ENCODE measurements at places on chromosomes 1 and 21. TPM values are rescaled to one million over a fixed set of nuclear protein-coding genes. Genes with fewer than 3 reads are reported as not detected.

DNA sequence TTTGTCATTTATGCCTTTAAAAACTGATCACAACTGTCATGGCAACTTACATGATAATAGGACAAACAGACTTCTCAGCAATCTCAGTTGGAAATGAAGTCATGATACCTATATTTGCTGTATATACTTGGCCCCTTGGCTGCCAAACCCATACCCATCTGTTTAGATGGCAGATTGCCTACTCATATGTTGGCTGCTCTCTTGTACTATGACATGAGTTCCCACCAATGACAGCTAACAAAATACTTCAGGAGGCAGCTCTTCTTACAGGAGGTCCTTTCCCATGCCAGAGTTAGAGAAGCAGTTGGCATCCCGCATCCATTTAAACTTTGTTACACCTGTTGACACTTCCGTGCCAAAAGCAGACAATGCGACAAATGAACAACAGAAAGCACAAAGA, 603.1 kb upstream of the ADGRL2 start:
- no peak for DNase-seq

The CFAP141 gene
- not detected for total RNA-seq

The RCSD1 gene
- total RNA-seq, result 17.7 TPM

GRCh38 chr21:39852726-39853500, 14.3 kb upstream of the PCP4 start:
- DNase-seq, result no peak

The FCRL4 gene
- not detected for total RNA-seq

The AADACL3 gene
- total RNA-seq, result not detected

GRCh38 chr1:998995-999724, 737 bp downstream of the HES4 start:
- DNase-seq, result no peak

The PLCH2 gene
- 30.4 TPM for total RNA-seq

DNA sequence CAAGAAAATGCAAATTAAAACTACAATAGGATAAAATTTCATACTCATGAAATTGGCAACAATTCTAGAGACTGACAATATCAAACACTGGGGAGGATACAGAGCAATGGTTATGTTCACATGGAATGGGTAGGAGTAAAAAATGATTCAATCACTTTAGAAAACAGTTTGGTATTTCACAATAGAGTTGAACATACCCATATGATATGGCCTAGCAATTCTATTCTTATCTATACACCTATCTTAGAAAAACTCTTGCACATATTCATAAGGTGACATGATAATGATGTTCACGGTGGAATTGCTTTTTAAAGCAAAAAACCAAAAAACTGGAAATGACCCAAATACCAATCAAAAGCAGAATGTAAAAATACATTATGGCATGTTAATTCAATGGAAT, 28.7 kb downstream of the PHC2 start:
- no peak for DNase-seq

The PCBP3 gene
- 0.47 TPM for total RNA-seq

- DNase-seq, result no peak
These were observed 11.4 kb upstream of the ZBTB21 start for GRCh38 chr21:42021371-42022090.

The TCHHL1 gene
- total RNA-seq, result not detected

GRCh38 chr21:16002874-16003466, 273.2 kb downstream of the USP25 start:
- no peak for DNase-seq

The NPPA gene
- not detected for total RNA-seq

DNA sequence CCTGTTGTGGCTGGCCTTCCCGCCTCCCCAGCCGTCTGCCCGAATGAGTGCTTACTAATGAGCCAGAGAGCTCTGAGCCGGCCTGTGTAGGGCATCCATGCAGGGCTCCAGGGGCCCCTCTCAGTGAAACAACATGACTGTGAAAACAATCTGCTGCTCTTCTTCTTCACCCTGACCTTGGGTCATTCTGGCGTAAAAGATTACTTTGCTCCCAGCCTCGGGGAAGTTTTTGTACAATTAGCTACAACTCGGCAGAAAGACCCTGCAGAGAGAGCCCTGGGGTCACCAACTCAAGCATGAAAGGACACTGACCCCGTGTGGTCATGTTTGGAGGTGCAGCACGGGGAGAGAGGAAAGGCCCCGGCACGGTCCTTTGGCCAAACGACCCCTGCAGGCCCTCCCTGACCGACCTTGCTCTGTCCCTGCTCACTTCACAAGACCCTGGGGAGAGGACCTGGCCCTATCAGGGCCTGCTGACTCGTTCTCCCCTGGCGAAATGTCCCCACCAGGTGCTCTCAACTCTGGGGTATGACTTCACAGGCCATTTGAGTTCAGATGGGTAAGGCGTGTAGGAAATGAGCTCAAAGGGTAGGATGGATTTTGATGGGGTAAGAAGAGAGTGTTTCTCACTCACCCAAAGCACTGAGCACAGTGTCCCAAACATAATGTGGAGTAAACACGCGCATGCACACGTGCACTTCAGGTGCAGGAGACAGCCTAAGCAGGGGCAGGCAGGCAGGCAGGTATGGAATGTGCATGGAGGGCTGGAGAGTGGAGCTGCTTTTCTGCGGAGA, 22.9 kb upstream of the FAM20B start:
- no peak for DNase-seq

- no peak for DNase-seq
These were observed 3.3 kb downstream of the GLIS1 start for GRCh38 chr1:53735681-53736080.

- no peak for DNase-seq
These were observed 160.8 kb downstream of the DISP1 start for GRCh38 chr1:222975472-222976122.

DNA sequence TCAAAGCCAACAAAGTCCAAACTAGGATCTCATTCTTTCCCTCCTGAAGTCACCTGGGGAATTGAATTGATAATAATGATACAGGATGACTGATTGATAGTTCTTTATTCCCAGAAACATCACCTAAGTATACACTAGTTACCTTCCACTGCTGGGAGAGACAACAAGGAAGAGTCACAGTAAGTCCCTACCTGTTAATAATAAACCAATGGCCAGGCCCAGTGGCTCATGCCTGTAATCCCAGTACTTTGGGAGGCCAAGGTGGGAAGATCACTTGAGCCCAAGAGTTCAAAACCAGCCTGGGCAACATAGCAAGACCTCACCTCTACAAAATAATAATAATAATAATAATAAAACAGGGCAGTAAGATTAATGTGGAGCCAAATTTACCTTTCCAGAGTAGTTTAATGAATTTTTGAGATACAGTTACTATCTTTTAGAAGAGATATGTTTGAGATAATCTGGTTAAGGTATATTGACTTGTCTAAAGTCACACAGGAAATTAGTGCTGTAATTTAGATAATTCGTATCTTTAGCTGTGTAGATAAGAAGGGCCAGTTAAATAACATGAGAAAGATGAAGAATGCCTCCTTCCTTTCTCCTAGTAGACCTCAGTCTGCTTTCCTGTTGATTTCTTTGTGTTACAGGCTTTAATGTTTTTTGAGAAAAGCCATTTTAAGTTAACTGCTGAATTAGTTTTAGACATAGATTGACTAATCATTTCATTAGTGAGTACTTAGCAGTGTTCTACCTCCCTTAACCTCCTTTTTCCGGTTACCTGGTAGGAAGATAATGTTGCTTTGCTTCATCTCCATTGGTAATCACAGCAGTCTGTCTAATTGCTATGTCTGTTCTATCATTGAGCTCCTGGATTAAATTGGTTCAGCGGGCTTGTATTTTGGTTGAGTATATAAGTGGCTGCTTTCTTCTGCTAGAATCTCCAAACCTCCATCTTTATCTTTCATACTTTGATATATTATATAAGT, 22.0 kb downstream of the SMAP2 start:
- DNase-seq, result no peak

The NPL gene
- total RNA-seq, result 7.8 TPM

GRCh38 chr1:244322181-244322580, 129.5 kb downstream of the ADSS2 start:
- no peak for DNase-seq

- no peak for DNase-seq
These were observed 356.4 kb upstream of the PKN2 start for GRCh38 chr1:88327391-88328267.

The RAD54L gene
- 7.8 TPM for total RNA-seq

GRCh38 chr21:39022863-39023693, 160.2 kb downstream of the PSMG1 start:
- DNase-seq, result no peak

- no peak for DNase-seq
These were observed at the start of gene NPR1 for GRCh38 chr1:153678519-153679336. Gene NPR1, plus strand, starts transcription at chr1:153678688. Its CDS starts 421 bp downstream, at chr1:153679109.

- no peak for DNase-seq
These were observed 315.4 kb downstream of the DSCAM start for GRCh38 chr21:40531431-40532110.

The CTSK gene
- 8.7 TPM for total RNA-seq

DNA sequence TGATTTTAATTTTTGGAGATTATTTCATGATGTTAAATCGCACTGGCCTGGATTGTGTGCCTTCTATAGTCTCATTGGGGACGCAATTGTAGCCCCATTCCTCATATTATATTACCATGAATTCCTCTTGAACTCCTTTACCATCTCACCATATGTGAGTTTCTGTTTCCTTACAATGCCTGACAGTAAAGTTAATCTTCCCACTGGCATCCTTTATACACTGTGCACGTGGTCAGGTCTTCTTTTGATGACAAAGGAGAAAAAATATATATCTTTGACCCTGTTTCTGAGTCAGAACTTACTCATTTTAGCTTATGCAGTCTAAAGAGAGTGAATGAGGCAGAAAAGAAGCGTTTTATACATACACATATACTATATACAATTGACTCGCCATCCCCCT, 774 bp upstream of the ABL2 start:
- DNase-seq, result no peak

The IVL gene
- 299 TPM for total RNA-seq

DNA sequence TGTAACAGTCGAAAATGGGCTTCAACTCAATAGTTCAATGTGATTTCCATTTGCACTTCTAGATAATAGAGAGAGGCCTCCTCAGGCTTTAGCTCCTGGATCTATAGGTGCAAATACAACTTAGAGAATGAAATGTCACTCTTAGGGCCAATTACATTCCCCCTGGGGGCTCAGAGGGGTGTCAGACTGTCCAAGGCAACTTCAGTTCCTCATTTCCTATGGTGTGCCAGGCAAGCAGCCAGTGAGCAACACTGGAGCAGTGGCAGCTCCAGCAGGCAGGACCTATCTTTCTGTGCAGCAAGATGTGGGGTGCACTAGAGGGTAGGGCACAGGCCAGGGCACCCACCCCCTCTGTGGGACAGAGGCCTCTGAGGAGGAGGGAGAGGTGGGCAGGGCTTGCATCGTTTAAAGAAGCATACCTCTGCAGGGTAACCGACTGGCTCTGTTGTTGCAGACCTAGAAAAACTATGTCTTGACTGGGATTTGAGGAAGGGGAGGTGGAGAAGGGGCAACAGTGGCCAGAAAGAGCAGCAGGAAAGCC, 97.3 kb downstream of the SUSD4 start:
- DNase-seq, result no peak

The CFHR4 gene
- not detected for total RNA-seq

The MIXL1 gene
- not detected for total RNA-seq

GRCh38 chr1:94401206-94401605, 17.0 kb upstream of the ABCD3 start:
- DNase-seq, result no peak

DNA sequence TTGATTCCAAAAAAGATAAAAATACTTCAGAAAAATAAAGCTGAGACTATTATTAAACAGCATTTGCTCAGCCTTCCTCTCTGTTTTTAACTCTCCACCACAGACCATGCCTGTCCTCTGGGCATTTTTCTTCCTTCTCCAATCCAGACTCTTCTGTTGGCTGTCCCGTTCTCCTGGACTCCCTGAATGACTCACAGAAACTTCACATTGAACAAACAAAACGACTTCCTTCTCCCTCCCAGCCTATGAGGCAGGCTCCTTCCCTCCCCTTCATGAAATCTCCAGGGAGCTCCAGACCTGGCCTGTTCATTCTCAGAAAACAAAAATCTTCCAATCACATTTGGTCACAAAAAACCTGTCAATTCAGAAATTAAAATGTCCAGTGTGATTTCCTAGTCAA, 421.3 kb downstream of the NPHP4 start:
- DNase-seq, result no peak

DNA sequence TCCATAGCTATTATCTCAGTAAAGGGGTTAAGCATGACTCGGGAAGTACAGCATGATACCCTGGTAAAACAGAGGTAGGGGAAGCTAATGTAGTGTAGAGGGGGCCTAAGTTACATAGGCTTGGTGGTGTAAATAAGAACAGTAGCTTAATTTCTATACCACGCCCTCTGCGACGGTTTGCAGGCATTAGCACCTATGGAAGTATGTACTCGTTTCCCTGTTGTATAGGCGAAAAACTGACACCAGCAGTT, 470 bp upstream of the NAXE start:
- no peak for DNase-seq

The RGS18 gene
- total RNA-seq, result 2.1 TPM

GRCh38 chr1:151036356-151036755, at the start of gene BNIPL:
Gene BNIPL, plus strand, starts transcription at chr1:151036586. Its CDS starts 140 bp downstream, at chr1:151036726.
- DNase-seq, result no peak

- no peak for DNase-seq
These were observed 84.8 kb downstream of the CD58 start for GRCh38 chr1:116485976-116486375.

GRCh38 chr1:96521994-96522760, 199.4 kb upstream of the PTBP2 start:
- DNase-seq, result no peak

- DNase-seq, result no peak
These were observed 1.9 kb downstream of the EPHX1 start for GRCh38 chr1:225811622-225812487.

DNA sequence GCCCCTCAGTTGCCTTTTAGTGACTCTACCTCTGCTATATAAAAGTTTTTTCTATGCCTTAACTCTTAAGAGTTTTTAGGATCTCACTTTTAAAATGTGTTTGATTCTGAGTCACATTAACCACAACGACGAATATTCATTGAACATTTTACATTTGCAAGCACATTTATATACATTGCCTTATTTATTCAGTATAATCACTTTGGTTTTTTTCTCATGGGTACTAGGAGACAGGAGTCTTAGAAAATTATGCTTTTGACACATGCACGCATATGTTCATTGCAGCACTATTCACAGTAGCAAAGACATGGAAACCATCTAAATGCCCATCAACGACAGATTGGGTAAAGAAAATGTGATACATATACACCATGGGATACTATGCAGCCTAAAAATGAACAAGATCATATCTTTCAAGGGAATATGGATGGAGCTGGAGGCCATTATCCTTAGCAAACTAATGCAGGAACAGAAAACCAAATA, 236.9 kb upstream of the SPAG17 start:
- DNase-seq, result no peak

The SYT14 gene
- not detected for total RNA-seq

GRCh38 chr1:203273869-203274602, 31.3 kb upstream of the BTG2 start:
- DNase-seq, result no peak

GRCh38 chr21:25863747-25864146, 129.0 kb downstream of the GABPA start:
- no peak for DNase-seq

The IRF6 gene
- 94.8 TPM for total RNA-seq

- no peak for DNase-seq
These were observed 994 bp downstream of the FAM229A start for GRCh38 chr1:32361308-32361673.

- DNase-seq, result no peak
These were observed 79.2 kb downstream of the RNF220 start for GRCh38 chr1:44484155-44484688.

The TRMT1L gene
- total RNA-seq, result 29.9 TPM

The MAP3K7CL gene
- 7.8 TPM for total RNA-seq

The AZIN2 gene
- 0.75 TPM for total RNA-seq

The PADI1 gene
- 103 TPM for total RNA-seq

GRCh38 chr1:245188403-245188802, 33.6 kb downstream of the KIF26B start:
- no peak for DNase-seq

All from esophagus squamous epithelium (tissue), 5 donors.